ENCODE measurements at places on chromosomes 1 and 21. TPM values are rescaled to one million over a fixed set of nuclear protein-coding genes. Genes with fewer than 3 reads are reported as not detected.

GRCh38 chr1:8276173-8276914 is 41.6 kb upstream of the SLC45A1 start:
- DNase-seq, result no peak

DNA sequence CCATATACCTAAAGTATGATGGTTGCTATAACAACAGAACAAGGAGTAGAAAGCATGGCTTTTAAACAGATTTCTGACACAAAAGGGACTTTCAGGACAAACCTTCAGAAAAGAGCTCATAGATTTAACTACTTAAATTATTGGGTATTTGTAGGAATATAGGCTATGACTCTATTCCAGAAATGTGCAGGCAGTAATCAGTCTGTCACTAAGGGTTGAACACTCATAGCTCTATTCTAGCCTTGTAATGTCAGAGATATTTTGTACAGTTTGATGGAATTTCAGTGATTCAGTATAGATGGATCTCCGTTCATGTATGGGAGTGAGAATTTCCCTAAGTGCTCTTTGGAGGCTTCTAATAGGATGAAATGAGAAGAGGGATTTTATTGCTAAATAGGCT is 82.8 kb downstream of the EXTL2 start:
- no peak for DNase-seq

DNA sequence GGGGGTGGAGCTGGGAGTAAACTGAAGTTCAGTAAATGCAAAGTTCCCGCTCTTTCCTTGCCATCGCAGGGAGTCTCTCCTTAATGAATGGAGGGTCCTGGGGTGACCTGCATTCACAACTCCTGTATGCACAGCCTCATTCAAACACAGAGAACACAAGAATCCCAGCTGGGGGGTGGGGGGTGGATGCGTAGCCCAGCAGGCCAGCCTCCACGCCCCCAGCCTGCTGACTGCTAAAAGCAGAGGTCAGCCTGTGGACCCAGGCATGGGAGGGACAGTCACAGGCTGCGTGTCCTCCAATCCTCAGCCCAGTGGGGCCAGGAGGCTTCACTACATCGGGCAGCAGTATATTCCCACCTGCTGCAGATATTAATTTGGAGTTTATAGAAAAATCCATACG is 263.1 kb downstream of the GRIK3 start:
- DNase-seq, result no peak

LCE1D gene
- not detected for total RNA-seq

TSPEAR gene
- total RNA-seq, result not detected

DNA sequence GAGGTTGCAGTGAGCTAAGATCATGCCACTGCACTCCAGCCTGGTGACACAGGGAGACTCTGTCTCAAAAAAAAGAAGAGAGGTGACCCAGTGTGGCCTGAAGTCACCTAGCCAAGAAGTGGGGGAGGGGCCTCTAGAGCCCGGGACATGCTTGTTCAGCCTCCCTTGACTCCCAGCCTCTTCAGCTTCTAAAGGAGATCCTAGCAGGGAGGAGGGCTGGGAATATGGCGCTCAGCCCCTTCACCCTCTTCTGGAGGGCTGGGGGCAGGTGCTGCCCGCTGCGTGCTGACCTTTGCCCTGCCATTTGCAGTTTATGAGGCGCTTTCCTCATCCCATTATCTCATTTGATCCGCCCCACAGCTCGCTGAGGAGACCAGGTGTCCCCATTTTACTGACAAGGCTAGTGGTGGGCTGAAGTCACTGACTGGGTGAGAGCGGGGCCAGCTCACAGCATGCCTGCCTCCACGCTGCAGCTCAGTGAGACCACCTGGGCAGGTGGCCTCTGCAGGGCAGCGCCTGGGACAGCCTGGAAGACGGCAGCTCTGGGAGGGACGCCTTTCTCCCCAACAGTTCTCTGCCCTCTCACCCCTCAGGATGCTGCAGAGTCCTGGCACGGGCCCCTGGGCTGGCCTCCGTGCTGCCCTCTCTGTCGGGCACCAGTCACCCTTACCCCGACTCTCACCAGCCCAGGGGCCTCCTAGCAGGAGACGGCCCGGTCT is 7.5 kb downstream of the ELF3 start:
- no peak for DNase-seq

DNA sequence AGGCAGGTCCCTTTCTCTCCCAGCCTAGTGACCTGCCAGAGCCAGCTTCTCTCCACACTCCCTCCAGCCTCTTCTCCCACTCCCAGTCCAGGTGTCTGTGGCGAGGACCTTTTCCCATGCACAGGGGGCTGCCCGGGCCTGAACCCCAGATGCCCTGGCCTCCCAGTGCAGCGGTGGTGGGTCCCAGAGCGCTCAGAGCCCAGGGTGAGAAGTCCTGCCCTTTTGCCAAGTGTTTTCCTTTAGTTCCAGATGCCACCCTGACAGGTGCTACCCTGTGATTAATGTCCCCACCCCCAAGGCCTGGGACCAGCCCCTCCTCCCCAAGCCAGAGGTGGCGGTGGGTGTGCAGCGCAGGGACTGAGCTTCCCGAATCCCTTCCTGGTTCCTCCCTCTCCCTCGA is 90.4 kb downstream of the PAX7 start:
- DNase-seq, result no peak

KCNA3 gene
- total RNA-seq, result not detected

DNA sequence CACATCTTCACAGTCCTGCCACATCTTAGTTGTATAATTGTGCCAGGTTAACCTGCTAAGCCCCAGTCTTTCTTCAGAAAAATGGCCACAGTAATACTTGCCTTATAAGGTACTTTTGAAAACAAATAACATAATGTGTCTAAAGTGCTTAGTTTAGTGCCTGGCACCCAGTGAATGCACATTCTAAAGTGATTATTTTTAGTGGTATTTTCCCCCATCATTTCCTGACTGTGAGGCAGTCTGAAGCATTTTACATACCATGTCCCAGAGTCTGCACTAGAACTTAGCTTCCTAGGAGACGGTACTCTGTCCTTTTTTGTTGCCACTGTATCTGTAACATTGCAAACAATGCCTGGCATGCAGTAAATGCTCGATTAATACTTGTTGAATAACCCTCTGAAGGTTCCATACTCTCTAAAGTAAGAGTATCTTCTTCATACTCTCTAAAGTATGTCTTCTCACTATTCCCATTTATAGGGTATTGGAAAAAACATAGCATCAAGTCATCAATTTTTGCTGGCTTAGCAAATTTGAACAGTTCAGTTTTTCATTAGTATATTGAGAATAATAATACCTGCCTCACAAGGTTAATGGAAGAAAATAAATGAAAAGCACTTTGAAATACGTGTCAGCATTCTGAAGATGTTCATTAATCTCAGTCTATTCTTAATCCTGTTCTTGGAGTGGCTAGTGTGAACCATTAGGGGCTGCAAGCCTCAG is 43.7 kb downstream of the FMO3 start:
- DNase-seq, result no peak

GRCh38 chr1:32546611-32547010 is 7.4 kb downstream of the ZBTB8A start:
- no peak for DNase-seq

- DNase-seq, result no peak
Observed at GRCh38 chr21:32475162-32475812, 62.8 kb downstream of the EVA1C start.

- no peak for DNase-seq
Observed at GRCh38 chr1:215131291-215131690, 48.8 kb downstream of the KCNK2 start.

DNA sequence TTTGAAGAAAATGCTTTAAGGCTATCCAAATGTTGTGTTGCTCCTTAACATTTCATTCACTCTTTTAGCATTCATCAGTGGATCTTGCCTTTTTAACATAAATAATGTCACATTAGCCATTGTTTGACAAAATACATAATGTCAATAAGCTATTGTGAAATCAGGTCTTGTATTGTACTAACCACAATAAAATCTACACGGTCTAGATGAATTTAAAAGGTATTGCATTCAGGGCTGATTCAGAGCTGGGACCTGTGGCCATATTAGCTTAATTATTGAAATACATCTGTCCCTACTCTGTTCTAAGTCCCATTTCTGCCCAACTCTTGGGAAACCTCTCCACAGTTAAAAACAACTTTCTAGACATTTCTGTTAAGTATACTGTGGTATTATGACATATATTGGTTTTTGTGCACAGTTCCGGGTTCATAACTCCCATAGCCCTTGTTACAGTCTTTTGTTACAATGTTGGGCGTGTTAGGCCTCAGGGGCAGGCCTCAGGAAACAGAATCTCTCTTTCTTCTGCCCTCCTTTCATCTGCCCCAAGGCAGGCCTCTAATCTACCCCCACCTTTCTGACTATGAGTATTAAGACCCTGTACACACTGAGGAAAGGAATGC is 44.7 kb upstream of the CITED4 start:
- no peak for DNase-seq

GRCh38 chr1:64973061-64973647 is 6.8 kb upstream of the JAK1 start:
- DNase-seq, result no peak

- no peak for DNase-seq
Observed at GRCh38 chr1:145961109-145961424, 3.2 kb upstream of the LIX1L start.

DNA sequence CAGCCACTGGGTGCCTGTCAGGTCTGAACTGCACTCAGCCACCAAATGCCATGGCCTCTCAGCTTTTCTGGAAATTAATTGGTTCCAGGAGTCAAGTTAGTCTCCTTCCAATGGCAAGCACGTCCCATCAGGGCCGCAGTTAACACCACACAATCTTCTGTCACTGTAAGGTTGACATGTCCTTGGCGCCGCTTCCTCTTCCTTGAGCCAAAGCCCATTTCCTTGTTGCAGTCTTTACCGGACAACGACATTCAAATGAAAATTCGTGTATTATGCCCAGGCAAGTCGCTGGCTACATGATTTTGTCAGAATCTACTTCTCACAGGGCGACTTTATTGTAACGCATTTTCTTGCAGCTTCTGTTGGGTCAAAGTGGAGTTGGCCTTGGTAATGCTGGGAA is 430.6 kb upstream of the KAZN start:
- no peak for DNase-seq

- no peak for DNase-seq
Observed at GRCh38 chr1:89870998-89871397, 50.2 kb downstream of the LRRC8D start.

- no peak for DNase-seq
Observed at GRCh38 chr1:90994461-90994860, 27.4 kb downstream of the ZNF644 start.

GRCh38 chr1:153561466-153561985 is 4.1 kb downstream of the S100A2 start:
- no peak for DNase-seq

RAB3GAP2 gene
- 17.6 TPM for total RNA-seq

AK4 gene
- total RNA-seq, result 1.7 TPM

- no peak for DNase-seq
Observed at GRCh38 chr21:42003051-42003461, 7.1 kb downstream of the ZBTB21 start.

NBPF4 gene
- total RNA-seq, result not detected

OR2M3 gene
- not detected for total RNA-seq

MNDA gene
- 2.7 TPM for total RNA-seq

NBPF15 gene
- total RNA-seq, result 3.2 TPM

DNA sequence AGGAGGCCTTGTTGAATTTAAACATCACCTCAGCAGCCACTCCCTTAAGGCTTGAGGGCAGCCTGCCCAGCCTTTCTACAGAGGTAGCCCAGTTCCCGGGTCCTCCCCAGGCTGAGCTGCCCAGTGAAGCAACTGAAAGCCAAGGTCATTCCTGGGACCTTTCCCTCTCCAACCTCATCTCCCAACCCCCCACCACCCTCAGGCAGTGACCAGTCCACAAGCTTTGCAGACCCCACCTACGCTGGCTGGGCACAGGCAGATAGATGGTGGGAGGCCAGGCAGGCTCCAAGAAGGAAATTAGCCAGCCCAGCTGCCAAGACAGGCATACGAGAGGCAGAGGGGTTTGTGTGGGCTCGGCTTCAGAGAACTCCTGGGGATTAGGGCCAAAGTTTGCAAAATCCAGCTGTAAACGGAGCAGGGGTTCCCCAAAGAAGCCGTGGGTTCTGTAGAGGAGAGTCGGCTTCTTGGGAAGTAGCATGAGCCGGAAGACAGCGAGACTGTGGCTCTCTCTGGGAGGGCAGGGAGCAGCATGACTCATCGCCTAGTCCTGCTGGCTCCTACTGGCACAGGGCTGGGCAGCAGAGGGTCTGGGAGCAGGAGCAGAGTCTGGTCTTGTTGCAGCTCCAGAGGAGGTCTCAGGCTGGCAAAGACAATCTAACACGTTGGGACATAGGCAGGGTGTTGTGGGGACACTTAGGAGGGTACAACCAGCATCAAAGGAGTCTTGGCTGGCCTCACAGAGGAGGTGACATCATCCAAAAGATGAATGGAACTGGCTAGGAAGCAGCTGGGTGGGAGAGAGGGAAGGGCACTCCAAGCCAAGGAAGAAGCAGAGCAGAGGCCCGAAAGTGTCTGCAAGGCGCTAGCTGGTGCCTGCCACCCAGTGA is 2.8 kb upstream of the ZC3H12A start:
- peak; percentile 79 for DNase-seq

DNA sequence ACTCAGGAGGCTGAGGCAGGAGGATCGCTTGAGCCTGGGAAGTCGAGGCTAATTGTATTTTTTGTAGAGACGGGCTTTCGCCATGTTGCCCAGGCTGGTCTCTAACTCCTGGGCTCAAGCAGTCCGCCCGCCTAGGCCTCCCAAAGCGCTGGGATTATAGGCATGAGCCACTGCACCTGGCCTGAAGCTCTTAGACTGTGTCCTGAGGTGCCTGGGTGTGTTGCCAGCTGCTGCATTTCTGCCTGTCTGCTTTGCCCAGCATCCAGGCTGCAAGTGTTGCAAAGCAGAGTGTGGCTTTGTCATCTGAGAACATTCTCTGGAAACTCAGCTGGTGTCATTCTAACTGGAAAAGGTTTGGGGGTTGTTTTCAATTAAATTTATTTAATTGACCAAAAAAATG is 105.0 kb downstream of the HUNK start:
- no peak for DNase-seq

- DNase-seq, result no peak
Observed at GRCh38 chr1:180181996-180182642, 27.4 kb downstream of the QSOX1 start.

S100A3 gene
- 1.6 TPM for total RNA-seq

RPTN gene
- total RNA-seq, result not detected

- DNase-seq, result no peak
Observed at GRCh38 chr1:184956999-184957700, 17.2 kb downstream of the NIBAN1 start.

- no peak for DNase-seq
Observed at GRCh38 chr1:26994020-26994786, 711 bp downstream of the TRNP1 start.

AADACL3 gene
- not detected for total RNA-seq

DNA sequence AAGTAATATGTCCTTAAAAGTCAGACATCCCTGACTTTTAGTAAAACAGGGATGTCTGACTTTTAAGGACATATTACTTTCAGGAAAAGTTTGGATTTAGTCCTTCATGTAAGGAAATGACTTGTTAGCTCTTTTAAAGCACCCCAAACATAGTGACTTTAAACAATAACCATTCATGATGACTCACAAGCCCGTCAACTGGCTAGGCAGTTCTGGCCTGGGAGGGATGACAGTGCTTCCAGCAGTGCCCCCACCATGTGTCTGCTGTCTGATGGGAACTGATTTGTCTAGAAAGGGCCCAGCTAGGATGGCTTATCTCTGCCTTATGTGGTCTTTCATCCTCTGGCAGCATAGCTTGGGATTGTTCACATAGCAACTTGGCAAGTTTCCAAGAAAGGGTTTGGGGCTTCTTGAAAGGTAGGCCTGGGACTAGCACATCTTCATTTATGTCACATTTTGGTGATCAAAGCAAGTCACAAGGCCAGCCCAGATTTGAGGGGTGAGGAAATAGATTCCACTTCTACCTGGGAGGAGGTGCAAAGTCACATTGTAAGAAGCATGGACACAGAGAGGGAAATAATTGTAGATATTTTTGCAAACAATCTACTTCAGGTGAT is 143.5 kb downstream of the C1orf94 start:
- no peak for DNase-seq

Measured in gastrocnemius medialis (tissue), 4 donors.